Activated T-helper 1 cell treated with Interleukin-2 at 50 U/mL for 16 hours (primary cell): ENCODE measurements at places on chromosomes 11 and 22.

GRCh38 chr22:23408321-23408720 lies 171.8 kb downstream of the IGLL1 start:
- no peak for DNase-seq

- DNase-seq: no peak
These were observed 24.3 kb downstream of the MYH9 start for GRCh38 chr22:36363349-36363981.

DNA sequence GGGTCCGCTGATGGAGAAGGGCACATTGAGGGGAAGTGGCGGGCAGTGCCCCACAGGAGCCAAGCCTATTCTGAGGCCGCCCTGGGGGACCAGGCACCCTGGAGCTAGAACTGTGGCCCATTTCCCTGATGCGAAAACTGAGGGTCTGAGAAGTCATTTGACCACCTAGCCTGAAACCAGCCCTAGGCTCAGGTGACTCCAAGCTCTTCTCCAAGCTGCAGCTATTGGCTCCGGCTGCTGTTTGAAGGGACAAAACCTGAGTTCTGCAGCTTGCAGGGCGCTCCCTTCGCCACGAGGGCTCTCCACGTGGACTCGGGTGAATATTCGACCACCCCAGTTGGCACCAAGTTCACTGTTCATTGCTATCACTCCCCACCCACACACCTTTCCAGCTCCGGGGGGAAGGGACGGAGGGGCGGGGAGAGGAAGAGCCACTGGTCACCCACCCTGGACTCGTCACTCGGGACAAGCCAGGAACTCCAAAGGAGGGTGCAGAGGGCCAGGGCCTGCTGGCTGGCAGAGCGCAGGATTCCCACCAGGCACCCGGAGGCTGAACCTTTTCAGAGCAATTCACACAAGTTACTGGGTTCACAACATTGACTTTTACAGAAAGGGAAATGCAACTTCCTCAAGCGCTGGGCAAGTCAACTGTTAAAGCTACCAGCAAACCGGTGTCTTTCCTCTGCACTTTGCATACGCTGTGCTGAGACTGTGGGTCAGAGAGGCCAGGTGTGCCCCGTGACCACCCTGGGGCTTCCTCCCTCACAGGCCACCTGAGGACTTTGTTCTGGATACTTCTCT lies 1.1 kb upstream of the RAC2 start:
- DNase-seq: no peak

GRCh38 chr11:70573701-70574151 lies 175.4 kb downstream of the CTTN start:
- no peak for DNase-seq

DNA sequence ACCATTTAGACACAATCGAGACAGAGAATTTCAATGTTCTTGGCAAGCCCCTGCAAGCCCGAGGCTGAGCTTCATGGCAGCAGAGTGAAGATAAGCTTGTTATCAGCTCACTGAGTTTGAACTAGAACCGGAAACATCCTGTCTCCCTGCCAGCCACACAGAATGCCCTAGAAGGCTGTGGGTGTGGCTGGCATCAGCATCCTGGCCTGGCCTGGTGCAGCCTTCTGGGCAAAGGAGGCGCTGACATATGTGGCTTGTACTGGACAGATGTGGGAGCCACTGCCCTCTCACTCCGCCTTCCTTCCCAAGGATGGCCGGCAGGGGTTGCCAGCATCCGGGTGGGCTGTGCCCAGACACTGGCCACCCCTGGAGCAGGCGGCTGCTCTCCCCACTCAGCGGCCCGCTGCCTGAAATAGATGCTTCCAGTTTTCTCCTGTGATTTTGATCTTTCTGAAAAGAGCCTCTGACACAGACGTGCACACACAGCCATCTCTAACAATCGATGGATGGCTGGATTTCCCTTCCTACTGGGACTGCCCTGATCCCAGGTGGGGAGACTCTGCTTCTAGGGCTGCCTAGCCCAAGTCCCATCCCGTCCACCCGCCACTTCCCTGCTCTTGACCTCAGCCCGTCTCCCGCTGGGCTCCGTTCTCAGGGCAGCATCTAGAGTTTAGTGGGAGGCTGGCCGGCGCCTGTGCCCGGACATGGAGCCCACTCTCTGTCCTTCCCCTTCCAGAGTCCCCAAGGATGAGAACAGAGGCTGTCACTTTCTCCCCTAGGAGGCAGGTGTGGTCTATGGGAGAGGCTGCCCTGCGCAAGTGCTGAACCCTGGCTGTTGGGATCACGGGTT lies 149.7 kb downstream of the CTTN start:
- DNase-seq: no peak

DNA sequence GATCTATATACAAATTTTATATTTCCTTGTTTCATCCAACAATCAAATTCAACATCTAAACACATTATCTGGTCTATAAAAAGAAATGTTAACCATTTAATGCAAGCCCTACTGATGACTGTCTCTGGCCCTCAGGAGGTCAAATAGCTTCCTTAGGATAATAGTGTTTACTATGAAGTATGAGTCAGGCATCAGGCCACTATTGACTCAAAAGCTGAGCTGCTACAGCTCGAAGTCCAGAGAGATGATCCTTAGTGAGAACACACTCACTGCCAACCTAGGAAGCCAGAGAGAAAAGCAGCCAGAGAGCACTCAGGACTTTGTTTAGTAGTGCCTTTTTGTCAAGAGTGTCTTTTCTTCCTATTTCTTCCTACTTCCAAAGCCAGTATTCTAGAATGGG lies 171.8 kb downstream of the SOX6 start:
- DNase-seq: no peak

DNA sequence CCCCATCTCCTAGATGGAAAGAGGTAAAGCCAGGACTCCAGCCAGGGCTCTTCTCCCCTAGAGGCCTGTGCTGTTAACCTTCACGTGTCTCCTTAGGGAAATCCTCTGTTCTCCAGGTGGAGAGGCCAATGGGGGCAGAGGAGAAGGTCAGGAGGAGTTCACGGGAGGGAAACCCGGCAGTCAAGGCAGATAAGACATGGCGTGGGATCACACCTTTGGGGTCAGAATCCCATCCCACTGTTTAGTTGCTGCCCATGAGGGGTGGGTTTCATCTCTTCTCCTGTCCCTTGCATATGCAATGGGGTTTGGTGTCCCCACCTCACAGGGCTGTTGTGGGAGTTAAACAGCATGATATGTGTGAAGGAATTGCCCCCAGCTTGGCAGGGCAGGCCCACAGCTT lies 469.7 kb downstream of the TBC1D22A start:
- no peak for DNase-seq

GRCh38 chr11:96969251-96969650 lies 579.4 kb downstream of the JRKL start:
- DNase-seq: no peak

DNA sequence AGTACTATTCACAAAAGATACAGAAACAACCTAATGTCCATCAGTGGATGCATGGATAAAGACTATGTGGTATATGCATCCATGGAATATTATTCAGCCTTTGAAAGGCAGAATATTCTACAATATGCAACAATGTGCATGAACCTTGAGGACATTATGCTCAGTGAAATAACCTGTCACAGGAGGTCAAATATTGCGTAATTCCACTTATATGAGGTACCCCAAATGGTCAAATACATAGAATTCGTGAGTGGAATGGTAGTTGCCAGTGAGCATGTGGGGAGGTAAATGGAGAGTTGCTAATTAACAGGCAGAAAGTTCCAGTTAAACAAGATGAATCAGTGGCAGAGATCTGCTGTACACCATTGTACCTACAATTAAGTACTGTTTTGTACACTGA lies 3.6 kb upstream of the SLC5A4 start:
- DNase-seq: no peak

DNA sequence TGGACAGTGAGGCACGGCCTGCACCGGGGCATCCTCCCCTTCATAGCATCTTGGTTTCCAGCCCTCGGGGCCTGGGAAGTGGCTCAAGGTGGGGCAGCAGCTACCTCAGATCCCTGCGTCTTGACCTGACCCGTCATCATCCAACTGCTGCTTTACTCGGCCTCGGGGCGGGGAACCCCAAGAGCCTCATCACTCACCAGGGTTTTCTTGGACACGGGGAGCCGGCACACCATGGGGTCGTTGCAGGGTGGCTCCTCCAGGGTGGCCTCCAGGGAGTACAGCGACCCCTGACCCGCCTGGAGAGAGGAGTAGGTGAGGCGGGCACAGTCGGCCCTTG lies 651 bp downstream of the CTSF start:
- DNase-seq: no peak

- DNase-seq: no peak
These were observed 1.5 kb downstream of the ATG13 start for GRCh38 chr11:46618837-46619236.

DNA sequence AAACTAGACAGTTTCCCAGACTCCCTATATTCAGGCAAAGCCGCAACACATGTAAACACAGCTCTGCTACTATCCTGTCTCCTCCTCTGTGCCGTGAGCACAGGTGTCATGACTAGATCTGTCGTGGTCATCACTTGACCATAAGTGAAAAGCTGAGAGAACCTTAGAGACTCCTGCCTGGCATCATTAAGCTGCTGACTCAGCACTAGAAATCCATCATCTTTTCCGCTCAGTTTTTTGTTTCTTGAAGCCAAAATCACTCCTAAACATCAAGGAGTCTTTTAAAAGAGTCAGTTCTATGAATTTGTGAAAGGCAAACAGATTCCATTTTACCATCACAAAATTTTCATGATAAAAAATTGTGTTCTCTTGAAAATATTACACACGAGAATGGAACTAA lies 102.5 kb upstream of the TP53AIP1 start:
- DNase-seq: no peak

DNA sequence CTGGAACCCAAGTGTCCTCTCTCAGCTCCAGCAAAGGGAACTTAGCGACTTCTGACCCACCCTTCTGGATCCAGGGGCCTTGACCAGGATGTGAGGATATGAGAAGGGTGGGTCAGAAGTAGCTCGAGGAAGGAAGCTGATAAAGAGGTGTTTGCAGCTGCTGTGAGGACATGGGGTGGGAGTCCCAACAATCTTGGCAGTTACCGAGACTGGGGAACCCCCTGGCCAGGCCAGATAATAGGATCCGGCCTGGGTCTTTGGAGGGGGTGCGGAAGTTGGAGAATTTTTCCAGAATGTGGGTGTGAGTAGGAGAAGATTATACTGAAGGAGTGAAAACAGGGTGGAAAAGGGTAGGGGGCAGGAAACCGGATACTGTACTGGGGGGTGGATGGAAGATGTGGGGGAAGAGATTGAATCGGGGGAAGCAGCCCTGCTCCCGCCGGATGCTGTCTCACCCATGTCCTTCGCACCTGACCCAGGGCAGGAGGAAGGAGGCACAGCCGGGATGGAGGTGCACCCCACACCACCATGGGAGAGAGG lies 2.8 kb upstream of the MCAM start:
- DNase-seq: no peak

GRCh38 chr11:99370549-99371216 lies 349.9 kb downstream of the CNTN5 start:
- no peak for DNase-seq

DNA sequence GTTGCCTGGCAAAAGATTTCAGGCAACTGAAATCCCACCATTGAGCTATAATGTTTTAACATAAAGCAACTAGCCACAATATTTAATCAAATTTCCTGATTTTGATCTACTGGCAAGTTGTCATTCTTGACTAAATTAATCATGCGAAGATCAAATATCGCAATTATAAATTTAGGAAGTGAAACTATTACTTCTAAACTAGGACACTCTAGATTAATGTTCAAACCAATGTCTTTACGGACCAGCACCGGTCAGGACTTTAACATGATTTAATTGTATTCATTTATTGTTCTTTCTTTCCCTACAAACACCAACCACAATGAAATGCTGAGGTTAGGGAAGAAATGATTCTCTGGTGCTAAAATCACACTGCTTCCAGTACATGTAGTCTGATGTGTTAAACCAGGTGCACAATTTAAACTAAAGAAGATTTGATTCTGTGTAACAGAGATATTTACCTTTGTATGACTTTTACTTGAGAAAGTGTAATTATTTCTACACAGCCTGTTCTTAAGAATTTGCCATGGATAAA lies 14.9 kb downstream of the GAS2 start:
- no peak for DNase-seq

DNA sequence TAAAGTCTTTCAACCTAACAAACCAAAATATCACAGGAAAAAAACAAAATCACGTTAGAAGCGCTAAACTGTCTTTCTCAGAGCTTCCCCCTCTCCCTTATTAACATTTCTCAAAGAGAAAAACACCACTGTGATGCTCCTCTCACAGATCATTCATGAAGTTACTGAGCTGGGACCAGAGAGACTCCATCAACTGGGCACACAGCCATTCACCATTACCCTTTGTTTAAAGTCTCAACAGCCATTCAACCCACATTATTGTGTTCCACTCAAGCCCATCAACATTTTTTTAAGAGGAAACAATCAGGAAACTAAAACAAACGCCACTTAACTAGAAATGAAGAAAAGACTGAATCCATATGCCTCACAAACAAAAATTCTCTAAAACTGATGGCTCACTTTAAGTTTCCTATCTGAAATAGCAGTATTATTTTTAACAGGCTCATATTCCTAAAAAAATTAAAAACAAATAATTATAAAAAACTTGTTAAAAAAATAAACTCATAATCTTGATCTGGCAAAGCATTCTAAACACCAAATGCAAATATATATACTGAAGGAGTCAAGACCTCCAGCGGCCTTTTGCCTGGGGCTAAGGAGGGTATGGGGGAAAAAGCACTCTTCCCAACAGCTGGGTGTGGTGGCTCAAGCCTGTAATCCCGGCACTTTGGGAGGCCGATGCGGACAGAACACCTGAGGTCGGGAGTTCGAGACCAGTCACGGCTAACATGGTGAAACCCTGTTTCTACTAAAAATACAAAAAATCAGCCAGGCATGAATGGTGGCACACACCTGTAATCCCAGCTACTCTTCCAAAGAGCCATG lies 14.0 kb downstream of the CELF1 start:
- DNase-seq: no peak

DNA sequence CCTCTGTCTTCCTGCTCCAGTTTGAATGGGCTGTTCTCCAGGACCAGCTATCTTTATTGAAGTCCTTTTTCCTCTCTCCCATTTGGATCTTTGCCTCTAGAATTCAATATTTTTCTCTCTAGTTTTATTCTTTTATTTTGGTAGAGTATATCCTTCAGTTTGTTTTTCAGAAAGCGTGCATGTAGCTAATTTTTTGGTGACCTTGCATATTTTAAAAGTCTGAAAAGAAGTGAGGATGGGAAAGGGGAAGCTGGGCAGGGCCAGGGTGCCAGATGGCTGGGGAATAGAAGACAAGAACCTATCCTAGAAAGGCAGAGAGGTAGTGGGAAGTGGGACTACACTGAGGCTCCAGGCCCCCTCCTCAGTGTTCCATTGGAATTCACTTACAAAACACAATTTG lies 95.0 kb upstream of the ZBED5 start:
- no peak for DNase-seq

GRCh38 chr11:118002010-118002540 lies 15.9 kb downstream of the IL10RA start:
- DNase-seq: peak; percentile 44

- DNase-seq: no peak
These were observed 46.0 kb downstream of the MCM5 start for GRCh38 chr22:35445933-35446332.

GRCh38 chr22:32882774-32883530 lies 81.4 kb downstream of the TIMP3 start:
- no peak for DNase-seq

GRCh38 chr11:2316169-2316962 lies 14.6 kb downstream of the TSPAN32 start:
- no peak for DNase-seq

GRCh38 chr22:46625113-46625842 lies 5.1 kb downstream of the GRAMD4 start:
- DNase-seq: no peak
